ENCODE measurements at places on chromosomes 12 and 14.

DNA sequence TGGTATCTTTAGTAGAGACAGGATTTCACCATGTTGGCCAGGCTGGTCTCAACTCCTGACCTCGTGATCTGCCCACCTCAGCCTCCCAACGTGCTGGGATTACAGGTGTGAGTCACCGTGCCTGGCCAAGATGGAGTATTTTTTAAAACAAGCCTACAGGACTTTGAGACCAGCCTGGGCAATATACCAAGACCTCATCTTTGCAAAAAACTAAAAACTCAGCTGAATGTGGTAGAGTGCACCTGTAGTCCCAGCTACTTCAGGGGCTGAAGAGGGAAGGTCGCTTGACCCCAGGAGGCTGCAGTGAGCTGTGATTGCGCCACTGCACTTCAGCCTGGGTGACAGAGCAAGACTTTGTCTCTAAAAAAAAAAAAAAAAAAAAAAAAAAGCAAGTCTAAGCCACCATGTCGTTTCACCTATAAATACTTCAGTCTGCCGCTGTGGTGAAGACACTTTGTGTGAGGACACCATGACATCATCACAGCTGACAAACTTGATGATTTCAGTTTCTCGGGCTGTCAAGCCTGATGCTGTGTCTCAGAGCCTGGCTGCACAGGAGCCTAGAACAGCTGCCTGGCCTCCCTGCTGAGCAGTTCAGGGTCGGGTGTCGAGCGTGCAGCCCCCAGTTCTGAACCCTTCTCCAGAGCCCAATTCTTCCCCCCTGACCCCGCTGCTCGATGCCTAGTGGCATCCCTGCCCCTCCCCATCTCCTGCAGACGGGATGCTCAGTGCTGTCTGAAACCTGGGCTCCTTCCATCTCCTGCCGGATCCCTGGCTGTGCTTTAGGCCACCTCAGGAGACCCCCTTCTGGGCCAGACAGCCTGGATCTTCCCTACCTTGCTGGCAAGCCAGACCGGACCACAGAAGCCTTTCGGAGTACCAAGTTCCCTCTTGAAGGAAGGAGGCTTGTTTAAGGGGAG is 119.2 kb upstream of the EVL start:
- no peak for DNase-seq

DNA sequence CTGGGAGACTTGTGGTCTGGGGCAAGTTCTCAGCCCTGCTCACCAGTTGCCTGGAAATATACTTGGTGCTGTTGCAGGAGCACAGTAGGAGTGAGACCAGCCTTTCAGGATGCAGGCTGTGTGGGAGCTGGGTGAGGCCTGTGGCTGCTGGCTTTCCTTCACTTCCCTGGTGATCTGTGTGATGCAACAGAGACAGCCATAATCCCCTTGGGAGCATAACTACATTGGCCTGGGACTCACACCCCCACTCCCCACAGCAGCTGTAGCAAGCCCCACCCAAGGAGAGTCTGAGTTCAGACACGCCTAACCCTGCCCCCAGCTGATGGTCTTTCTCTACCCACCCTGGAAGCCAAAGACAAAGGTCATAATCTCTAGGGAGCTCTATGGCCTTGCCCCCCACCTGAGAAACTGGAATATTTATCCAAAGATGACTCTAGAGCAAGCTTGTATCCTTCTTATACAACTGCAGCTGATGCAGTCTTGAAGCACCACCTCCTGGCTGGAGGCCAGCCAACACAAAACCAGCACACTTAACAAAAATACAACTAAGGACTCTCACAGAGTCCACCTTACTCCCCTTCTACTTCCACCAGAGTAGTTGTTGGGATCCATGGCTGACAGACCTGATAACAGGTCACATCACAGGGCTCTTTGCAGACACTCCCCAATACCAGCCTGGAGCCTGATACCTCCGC is 190.4 kb upstream of the CPNE8 start:
- DNase-seq: no peak

- DNase-seq: no peak
Measured at GRCh38 chr12:123472438-123472849, 14.5 kb downstream of the SNRNP35 start.

DNA sequence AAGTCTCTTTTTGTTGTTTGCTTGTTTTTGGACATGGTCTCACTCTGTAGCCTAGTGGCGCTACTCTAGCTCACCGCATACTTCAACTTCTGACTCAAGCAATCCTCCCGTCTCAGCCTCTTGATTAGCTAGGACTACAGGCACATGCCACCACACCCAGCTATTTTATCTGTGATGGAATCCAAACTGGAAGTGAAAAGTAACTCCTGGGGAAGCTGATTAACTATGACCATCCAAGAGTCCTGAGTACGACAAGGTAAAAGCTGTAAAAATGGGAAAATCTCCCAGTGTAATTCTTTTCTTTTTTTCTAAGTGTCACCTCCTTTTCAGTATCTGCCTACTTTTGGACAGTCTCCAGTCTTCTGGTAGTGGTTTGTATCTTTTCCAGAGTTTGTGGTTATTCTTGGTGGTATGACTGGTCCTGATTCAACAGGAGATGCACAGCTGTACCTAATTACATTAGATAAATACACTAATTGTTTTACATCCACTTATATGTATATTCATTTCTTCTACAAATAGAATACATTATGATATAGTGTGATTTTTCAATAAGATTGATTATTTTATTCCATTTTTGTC is 97.8 kb downstream of the SLC6A15 start:
- no peak for DNase-seq

DNA sequence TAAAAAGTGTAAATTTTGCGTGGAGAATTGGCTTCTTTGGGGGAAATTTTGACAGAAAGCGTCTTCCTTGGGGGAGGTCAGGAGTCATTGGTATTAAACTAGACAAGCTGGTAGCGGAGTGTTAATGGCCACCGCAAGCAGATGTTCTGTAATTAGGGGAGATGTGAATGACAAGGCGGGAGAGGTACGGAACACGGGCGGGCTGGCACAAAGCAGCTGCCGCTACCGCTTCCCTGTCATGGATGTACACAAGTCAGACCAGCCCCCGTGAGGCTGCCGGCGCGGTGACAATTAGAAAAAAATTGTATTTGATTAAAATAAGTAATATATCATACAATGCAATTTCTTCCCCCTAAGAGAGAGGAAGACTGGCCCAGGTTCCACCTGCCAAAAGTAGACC is 501.6 kb downstream of the VRK1 start:
- no peak for DNase-seq

DNA sequence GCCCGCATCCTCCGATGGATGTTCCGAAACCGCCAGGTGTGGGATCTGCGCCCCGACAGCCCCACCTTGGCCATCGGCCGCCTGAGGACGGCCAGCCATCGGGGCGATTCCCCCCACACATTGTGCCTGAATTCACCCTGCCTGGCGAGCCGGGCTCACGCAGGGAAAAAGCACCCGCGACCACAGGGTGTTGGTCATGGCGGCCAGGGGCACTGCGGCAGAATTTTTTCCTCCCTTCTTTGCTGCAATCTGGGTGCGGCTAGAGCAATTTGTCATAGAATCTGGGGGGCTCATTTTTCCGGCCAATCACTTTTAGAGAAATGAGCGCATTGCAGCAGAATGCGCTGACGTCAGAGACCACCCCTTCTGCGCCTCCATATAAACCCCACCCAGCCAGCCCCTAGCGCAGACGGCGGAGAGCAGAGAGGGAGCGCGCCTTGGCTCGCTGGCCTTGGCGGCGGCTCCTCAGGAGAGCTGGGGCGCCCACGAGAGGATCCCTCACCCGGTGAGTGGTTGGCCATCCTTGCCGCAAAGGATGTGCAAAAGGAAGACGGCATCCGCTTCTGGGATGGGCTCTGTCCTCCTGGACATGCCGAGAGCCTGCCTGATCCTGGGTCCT is at the start of gene MEG3:
MEG3 (plus strand) TSS at position 406 of the 619 bp plus-strand sequence.
- no peak for DNase-seq

- no peak for DNase-seq
Measured at GRCh38 chr14:86481104-86481503, 951.2 kb downstream of the FLRT2 start.

- DNase-seq: no peak
Measured at GRCh38 chr12:121295746-121296617, 527 bp downstream of the CAMKK2 start.

DNA sequence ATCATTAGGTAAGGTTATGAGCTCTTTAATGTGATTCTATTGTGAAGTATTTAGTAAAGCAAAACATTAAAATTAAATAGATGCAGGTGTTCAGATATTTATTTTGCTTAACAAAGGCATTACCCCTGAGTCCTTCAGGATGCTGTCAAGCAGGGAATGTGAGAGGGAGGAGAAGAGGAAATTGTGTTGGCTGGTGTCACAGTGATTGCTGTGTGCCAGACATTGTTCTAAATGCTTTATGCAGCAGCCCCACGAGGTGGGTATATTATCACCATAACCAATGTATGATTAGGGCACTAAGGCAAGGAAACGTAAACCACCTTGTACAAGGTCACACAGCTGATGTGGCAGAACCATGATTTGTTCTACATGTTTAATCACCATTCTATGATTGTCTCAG is 80.1 kb downstream of the STAB2 start:
- no peak for DNase-seq

DNA sequence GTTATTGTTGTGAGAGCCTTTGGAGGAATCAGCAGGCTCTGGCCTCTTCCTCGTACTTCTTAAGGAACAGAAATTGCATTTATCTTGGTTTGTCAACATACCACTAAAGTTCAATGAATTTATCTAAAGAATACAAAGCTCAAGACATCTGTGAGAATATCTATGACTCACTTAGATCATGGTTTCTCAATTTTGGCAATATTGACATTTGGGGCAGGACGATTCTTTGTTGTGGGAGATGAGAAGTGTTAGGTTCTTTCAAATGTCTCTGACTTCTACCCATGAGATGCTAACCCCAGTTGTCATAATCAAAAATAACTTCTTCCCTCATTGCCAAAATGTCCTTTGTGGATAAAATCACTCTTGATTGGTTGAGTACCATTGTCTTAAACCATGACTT is 1190.3 kb downstream of the GALC start:
- DNase-seq: no peak

DNA sequence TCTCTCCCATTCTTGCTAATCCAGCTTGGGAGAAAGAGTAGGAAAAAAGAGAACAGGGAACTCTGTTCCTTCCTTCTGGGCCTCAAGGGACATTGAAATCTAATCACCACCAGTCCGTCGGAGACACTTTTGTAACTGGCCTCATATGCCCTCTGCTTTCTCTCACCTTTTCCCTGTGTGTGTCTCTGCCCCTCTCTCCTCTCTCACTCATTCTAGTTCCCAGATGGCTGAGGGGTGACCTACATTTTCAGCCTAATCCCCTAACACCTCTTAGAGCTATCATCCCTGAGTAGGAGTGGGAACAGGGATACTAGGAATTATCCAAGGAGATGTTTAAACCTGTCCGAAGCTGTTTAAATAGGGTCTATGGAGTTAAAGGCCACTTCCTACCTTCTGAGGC is 8.9 kb upstream of the PCK2 start:
- no peak for DNase-seq

DNA sequence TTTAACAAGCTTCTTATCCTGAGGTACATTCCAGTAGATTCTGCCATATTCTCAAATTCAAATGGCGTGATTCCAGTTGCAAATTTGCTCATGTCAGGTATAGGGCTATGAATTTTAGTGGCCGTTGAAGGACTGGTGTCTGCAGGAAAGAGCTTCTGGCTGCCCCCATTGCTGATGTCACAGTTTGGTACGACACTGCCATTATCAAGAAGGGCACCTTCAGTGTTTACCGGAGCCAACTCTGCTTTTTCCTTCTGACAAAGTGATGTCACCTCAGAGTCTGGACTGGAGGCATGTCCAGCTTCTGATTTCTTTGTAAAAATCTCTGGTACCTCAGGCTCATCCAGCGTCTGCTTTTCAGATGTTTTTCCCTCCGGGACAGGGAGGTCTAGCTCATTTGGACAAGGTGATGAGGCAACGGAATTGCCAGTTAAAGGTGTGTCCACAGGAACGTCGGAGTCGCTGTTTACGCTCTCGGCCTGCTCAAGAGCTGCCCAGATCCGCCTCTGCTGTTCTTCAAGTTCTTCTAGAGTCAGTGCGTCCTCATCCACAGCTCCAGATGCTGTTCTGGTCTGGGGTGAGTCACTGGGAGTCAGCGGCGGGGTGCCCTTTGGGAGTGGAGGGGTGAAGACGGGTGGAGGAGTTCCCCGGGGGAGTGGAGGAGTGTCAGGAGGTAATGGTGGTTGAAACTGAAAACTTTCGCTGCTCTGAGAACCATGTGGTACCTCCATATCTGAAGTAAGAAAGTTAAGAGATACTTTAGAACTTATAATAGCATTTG is 27.0 kb downstream of the ZCCHC8 start:
- DNase-seq: no peak

GRCh38 chr14:49303946-49304516 is 282.1 kb downstream of the RPS29 start:
- DNase-seq: no peak

DNA sequence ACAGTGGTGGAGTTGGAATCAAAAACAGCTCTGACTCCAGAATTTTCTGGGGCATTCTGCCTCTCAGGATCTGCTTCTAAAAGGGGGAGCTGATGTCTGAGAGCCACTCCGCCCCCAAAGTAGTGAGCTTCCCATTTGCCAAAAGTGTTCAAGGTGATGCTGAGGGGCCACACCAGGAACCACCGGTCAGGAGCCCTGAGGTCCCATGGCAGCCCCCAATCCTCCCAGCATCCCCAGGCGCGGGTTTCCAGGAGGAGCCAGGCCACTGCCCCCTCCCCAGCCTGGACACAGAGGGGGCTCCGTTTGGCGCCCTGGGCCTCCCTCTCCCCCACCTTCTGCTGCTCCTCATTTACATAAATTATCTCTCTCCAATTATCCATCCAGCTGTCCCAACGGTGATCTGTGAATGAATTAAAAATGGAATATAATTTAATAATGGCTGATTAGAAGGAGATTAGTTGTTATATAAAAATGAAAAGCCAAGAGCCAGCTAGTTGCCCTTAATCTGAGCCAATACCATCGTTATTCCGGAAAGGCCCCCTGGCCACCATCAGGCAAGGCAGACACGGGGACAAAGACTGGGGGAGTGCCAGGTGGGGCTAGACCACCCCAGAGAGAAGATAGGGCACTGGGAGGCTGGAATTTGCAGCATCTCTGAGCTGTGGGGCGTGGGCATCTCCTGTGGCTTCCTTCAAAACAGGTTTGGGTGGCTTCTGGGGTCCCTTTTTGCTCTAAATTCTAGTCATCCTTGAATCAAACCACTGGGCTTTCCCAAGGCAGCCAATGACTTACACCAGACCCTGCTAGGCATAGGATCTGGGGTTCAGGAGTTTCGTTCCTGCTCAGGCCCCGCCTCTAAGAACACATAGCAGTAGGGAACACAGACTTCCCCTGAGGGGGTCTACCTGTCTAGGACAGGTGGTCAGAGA is 19.7 kb upstream of the VSX2 start:
- no peak for DNase-seq

GRCh38 chr12:43131301-43131700 is 420.7 kb downstream of the ADAMTS20 start:
- DNase-seq: no peak

DNA sequence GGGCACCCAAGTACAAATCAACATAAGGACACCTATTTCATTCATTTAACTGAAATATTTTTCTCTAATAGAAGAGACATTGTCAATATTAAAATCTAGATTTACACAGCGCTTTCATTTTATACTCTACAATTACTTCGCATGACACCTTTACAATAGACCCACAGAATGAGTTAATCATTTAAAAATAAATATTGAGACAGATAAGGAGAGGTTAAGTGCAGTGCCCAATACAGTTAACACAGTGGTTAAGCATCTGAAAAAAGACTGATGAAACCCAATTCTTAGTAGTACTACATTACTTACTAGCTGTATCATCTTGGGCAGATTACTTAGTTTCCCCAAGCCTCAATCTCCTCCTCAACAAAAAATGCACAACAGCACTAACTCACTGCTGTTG is 116.2 kb downstream of the DENND5B start:
- DNase-seq: no peak

GRCh38 chr14:53539489-53540126 is 386.5 kb upstream of the DDHD1 start:
- no peak for DNase-seq
